ENCODE measurements at places on chromosomes 4 and X.

DNA sequence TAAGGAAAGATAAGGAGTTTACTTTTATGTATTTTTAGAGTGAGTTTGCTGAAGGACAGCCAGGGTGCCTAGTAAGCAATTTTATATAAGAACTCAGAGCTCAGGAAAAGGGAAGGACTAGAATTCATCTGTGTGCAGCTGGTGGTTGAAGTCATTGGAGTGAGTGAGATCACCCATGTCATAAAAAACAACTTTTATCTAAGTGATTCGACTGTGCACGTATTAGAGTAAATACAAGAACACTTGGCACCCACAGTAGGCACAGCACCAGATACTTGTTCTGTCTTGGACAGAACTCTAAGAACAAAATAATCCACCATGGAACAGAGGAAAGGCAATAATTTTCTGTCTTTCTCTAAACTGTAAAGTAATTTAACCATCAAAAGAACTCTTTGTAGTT is 31.6 kb downstream of the SYNPO2 start:
- no peak for DNase-seq

- DNase-seq, result no peak
Measured at GRCh38 chr4:52822972-52823701, 39.0 kb upstream of the RASL11B start.

DNA sequence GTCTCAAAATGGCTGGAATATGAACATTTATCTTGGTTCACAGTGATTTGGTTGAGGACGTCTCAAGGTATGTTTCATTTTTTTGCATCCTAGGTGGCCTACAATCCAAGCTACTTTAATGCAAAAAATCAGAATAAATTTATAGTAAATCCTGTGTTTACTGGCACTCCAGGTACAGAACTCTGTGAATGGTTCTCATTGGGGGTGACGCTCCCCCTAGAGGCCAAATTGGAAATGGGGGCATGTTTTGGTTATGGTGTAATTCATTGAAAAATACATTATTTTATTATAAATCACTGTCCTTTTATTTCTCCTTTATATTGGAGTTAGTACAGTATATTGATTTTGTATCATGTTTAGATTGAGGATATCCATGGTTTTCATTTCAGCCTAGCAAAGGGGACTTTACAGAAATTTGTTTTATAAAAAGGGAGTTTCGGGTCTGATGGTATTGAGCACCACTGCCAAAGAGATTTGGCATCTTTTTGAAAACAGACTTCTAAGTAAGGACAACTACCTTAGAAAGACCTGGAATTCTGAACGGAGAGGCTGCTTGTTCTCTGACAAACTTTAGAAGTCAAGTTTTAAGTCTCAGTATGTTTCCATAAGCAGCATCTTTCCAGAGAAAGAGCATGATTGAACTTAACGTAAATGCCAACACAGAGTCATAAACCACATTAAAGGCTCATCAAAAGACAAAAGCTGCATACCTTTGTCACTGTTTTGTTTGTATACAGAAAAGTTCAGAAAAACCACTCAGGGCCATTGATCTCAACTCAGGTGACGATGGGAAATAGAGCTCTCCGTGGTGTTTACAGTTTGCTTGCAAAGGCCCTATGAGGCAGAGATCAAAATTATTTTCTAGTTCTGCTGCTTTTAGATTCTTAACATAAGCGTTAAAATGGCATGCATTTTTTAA is 19.4 kb downstream of the MTM1 start:
- DNase-seq, result peak; percentile 32

DNA sequence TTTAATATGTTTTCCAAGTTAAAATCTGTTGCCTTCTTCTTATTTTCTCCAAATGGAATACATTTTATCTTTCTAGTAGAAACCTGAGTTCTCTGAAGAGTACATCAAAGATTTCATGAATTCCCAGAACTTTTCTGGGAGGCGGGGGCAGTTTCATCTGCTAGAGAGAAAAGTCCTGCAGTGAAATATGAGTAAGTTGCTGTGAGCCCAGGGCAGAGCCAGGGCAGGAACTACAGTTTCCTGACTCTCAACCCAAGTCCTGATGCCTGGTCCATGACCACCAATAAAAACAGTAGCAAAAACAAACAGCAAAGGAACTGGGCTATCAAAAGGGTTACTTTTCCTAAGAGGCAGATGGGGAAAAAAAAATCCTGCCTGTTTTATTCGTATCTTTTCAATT is 239.4 kb upstream of the CTSO start:
- DNase-seq, result no peak

- DNase-seq, result no peak
Measured at GRCh38 chrX:31656013-31656412, 584.2 kb upstream of the FTHL17 start.

DNA sequence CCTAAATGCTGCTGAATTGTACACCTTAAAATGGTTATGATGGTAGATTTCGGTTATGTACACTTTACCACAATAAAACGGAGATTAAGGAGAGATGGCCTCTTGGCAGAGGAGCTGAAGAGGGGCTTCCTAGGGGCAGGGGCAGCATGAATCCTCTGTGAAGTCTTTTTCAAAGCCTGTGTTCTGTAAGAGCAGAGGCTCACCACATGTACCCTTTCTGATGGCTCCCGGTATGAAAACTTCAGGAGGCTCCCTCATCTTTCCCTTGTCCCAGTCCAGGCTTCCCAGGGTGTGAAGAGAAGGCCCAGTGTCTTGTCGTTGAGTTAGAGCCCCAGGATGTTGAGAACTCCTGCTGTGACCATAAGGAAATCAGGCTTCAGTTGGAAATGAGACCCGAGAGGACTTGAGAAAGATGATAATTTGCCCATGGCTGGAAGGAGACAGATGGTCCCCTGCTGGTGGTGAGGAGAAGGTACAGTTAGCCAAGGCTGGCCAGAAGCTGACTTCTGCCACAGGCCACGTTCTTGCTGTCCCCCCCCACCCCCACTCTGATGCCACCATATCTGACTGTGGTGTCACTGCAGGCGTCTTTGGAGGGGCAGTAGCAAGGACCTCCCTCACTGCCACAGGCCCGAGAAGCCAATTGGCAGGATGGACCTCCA is 31.8 kb upstream of the MTM1 start:
- DNase-seq, result no peak

GRCh38 chr4:94372991-94373390 is 30.4 kb upstream of the HPGDS start:
- DNase-seq, result no peak

GRCh38 chrX:63754136-63754859 is 30.7 kb downstream of the ARHGEF9 start:
- DNase-seq, result no peak

DNA sequence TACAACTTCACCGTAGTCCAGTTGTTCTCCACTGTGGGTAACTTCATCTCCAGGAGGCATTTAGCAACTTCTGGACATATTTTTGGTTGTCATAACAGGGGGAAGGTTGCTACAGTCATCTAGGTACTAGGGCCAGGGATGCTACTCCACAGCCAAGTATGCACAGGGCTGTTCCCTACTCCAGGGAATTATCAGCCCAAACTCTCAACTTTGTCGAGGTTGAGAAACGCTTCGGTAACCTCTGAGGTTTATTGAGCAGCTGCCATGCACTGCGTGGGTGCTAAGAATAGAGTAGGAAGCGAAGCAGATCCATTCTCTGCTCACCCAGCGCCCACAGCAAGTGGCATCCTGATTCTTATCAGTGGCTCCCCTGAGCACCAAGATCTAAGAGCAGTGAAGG is 8.2 kb downstream of the FGFBP1 start:
- DNase-seq, result no peak

GRCh38 chrX:5928224-5928623 is 300.4 kb downstream of the NLGN4X start:
- no peak for DNase-seq

DNA sequence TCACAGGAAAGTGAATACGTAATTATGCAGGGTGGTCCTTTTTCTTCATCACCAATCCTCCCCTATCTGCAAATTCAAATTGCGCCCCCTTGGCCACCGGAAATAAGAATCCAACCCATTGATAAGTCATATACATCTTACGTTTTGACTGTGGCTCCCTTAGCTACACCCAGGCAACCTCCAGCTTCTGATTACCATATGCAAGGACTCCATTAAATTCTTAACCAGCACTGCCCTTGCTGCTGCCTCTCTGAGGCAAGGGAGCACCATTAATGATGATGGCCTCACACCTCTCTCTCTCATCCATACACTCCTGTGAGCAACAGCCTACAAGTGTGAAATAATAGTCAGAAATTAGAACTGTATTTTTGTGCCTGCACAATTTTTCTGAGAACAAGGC is 106.0 kb upstream of the NOCT start:
- DNase-seq, result no peak

DNA sequence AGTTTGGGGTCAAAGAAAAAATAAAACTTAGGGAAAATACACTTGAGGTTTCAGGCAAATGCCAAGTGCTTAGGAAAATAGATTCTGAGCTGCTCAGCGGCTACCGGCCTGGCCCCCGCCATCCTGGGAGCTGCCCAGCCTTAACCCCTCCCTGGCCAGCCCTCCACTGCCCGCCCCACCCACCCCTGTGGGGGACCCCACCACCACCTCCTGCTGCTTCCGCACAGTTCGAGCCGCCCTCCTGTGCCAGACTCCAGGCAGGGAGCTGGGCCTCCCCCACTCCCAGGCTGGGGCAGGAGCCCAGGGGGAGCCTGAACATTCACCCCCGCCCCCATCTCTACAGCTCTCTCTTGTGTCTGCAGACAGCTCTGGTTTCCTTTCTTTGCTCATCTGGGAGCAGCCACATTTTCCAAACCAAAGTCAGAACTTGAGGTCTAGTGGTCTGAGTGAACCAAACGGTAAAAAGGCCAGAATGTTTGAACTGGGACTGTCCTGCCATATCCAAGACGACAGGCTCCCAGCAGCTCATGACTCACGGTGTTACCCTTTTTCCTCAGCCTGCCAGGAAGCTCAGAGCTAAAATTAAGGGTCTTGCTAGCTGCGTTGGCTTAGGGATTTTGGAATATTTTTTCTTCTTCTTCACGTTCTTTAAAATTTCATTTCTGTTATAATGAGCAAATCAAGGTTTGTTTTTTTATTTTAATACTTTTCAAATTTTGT is 4.7 kb upstream of the FGFR3 start:
- no peak for DNase-seq

DNA sequence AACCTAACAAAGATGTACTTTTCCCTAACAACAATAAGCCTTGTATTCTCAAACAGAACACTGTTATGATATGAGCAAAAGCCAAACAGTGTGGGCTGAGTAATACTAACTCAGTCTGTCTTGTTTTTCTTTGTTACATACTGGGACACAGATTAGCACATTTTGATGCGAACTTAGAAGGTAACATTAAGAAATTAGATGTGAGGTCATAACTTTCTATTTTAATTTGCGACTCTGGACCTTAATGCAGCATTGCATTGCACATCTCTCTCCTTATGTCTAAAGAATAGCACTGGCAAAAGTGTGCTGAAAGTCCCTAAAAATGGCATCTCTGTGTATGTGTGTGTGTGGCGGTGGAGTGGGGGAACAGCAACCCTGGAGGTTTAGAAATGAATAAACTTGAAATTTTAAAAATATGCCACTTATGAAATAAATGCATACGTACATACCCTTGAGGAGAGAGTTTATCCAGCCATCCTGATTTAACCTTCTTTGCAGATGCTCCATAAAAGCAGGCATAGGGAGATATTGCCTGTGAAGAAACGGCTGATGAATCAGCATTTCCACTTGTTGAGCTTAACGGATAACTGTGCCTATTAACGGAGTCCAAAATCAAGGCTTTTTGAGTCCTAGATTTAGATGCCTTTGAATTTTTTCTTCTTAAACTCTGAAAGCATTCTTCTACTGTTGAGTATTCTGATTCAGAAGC is 34.2 kb downstream of the ARAP2 start:
- no peak for DNase-seq

DNA sequence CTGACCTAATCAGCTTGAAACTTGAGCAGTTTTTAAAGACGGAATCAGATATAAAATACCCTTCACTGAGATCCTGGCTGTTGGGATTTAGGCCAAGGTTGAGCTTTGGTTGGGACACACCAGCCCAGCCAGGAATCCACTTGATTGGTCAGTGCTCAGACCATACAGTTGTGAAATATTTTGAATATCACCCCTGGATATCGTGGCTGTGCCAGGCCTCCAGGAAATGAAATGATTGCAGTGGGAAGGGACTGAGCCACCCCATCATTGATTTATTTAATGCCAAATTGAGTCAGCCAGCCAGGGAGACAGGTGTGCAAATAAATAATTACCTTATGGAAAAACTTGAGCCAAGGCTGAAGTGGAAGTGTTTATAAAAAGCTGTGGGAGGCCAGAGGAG is 128.4 kb upstream of the SCML1 start:
- DNase-seq, result no peak

DNA sequence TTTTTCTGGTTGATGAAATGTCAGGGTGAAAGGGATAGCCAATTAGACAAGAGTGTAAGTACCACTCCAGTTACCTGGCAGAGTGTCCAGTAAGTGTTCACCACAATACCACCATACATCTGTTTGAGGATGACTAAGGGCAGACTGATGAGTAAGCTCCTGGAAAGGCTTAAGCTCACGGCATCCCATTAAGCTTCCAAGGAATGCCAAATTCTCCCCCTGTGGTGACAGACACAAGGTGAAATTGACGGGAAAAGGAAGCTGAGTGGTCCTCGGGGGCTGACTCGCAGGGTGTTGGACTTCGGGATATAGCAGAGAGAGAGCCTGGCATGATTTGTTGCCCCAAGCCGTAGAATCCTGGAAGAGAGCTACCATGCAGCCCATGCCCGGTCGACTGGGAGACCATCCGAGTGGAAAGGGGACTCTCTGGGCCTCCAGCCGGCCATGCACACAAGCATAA is 7.6 kb upstream of the BST1 start:
- DNase-seq, result no peak

GRCh38 chr4:83234902-83235644 is 49.5 kb downstream of the COQ2 start:
- no peak for DNase-seq

DNA sequence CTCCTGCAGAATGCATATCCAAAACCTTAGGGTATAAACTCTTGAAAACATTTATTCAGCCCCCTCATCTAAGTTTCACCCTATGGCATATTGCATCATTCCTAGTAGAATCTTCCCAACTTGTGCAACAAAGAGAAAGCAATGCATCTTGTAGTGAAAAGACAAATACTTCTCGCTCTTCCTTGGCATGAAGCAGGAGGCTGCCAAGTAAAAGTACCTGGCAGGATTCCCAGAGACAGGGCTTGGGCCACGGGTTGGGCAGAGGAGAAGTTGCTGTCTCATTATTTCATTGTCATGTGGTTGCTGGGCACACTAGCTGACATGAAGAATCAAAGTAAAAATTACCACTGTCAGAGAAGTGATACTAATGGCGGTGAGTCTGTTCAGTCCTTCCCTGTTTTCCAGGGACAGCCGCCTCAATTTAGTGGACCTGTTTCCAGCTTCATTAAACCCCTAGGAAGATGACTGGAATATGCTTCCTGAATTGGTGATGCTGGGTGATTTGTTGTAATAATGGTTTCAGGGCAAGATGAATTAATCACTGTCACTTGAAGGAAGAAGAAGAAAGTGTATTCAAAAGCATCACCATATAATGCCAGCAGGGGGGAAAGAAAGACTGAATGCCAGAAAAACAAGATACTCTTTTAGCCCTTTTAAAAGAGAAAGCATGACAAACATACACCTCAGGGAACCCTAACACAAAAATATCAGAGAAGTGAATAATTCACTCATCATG is 380.5 kb upstream of the IGFBP7 start:
- DNase-seq, result no peak
